Gastrocnemius medialis (tissue), 4 donors: ENCODE measurements at places on chromosomes 5 and 9. TPM values are rescaled to one million over a fixed set of nuclear protein-coding genes. Genes with fewer than 3 reads are reported as not detected.

The ALDH1B1 gene
- total RNA-seq: 26.0 TPM

The NRARP gene
- 4.4 TPM for total RNA-seq

The ADAMTS2 gene
- 0.78 TPM for total RNA-seq

- H3K36me3 ChIP-seq: no peaks in the 10 kb centered on the region
- no peaks in the 10 kb centered on the region for H3K4me1 ChIP-seq
- no peak overlapping the region for H3K27ac ChIP-seq
- H3K4me3 ChIP-seq: no peak overlapping the region
- no peak for DNase-seq
- H3K27me3 ChIP-seq: no peaks in the 10 kb centered on the region
These were observed 262.5 kb downstream of the DOCK8 start for GRCh38 chr9:477193-477592.

DNA sequence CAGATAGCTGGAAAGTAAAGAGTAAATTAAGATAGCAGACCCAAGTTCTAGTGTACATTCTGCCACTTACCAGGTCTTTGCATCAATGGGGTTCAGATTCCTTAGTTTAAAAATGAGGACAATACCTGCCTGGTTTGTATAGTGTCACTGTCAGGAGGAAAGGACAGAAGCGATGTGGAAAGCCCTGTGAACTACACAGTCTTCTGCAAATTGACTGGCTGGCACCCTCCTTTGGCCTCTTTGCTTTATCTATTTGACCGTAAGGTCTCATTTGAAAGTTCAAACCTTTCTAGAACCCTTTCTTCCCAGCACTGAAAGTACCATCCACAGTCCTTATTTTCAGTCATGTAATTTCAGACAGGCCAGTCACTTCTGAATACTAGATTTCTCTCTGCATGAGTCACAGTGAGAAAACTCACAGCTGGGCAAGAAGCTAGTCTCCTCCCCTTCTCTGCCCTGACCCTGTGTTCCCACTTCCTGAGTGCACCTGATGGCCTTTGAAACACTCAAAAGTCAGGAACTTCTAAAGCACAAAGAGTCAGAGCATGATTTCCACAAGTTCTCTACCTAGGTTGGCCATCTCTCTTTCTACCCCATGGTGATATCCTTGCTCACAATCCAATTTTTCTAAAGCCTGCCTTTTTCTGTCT lies 91.3 kb upstream of the RASEF start:
- peaks cover 28% of the 10 kb centered on the region for H3K4me1 ChIP-seq
- H3K27ac ChIP-seq: peak overlapping the region; percentile 30
- DNase-seq: peak; percentile 20
- no peaks in the 10 kb centered on the region for H3K36me3 ChIP-seq

DNA sequence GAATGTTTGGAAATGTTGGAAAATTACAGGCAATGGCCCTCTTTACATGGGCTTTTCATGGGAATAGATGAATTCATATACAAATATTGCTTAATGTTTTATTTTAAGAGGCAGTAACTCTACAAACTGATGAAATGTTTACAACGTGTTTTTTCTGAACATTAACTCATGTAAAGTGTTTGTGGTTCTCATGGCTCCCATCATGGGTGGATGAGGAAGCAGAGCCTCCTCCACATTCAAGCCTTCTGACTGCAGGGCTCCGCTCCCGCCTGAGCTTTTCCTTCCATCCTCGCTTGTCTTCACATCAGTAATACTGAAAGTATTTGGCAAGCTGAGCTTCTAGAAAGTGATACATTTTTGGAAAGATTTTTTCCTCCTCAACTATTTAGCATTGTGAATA lies 204.2 kb downstream of the ARHGAP26 start:
- H3K4me1 ChIP-seq: no peaks in the 10 kb centered on the region
- H3K27me3 ChIP-seq: no peaks in the 10 kb centered on the region
- no peaks in the 10 kb centered on the region for H3K36me3 ChIP-seq

DNA sequence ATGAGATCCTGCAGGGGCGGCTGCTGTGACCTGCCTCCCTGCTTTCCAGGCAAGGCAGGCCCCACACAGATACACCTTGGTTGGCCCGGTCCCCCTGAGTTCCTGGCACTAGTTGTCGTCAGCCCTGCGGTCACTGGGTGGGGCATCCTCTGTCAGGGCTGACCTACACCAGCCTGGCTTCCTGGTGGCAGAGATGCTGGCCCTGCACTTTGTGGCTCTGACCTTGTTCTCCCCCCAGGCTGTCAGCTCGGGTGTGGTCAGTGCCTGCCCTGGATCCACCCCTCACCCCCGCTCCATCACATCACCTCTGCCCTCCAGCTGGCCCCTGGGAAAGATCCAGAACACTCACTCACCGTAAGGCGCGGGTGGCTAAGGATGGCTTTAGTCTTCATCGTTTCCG lies 74.1 kb downstream of the PHF2 start:
- no peaks in the 10 kb centered on the region for H3K27me3 ChIP-seq
- H3K4me3 ChIP-seq: no peak overlapping the region
- no peak overlapping the region for H3K27ac ChIP-seq
- H3K36me3 ChIP-seq: peaks cover 76% of the 10 kb centered on the region
